Stimulated activated CD8-positive, alpha-beta memory T cell treated with anti-CD3 and anti-CD28 coated beads, Interleukin-4, amount 100 ng/mL, for 4 hours (primary cell): ENCODE measurements at places on chromosomes 1 and 21.

DNA sequence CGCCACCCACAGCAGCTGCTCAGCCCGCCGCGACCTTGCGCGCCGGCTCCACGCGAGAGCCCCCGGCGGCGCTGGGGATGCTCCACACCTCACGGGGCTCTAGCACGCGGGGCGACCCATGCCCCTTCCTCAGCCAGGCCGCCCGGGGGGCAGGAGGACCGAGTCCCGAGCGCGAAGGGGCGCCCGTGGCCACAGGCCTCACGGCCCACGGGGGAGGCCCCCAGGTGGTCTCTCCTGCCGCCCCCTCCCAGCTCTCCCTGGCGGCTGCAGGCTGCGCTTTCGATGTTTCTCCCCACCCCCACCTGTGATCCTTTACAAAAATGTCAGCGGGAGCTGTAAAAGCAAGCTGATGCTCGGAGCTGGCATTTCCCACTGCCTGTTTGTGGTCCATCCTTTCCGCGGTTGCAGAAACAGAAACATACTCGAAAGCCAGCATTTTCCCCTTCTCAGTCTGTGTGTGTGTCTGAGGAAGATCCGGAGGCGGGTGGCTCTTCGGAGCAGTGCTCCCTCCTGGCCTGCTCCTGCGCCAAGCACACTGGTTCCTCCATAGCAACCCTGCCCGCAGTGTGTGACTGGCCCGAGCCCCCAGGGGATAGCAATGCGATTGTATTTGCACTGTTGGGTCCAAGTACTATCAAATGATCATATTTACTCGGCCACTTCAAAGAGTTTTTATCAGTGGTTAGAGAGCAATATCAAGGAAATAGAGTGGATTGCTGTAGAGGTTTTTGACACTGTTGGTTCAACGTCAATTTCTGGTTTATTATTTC is 2.1 kb downstream of the KIF26B start:
- DNase-seq: no peak

DNA sequence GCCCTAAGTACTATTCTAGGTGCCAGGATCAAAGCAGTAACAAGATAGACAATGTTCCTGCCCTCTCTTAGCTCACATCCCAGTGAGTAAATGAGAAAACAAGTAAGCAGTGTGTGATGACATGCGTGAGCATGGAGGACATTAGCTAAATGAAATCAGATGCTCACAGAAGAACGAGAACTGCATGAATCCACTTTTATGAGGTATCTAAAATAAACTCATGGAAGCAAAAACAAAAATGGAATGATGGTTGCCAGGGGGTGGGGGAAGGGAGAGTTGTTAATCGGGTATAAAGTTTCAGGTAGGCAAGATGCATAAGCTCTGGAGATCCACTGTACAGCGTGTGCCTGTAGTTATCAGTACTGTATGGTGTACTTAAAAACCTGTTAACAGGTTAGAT is 195.1 kb downstream of the HHAT start:
- DNase-seq: no peak

- no peak for DNase-seq
These were observed 92.8 kb downstream of the PIK3R3 start for GRCh38 chr1:46039571-46040052.

DNA sequence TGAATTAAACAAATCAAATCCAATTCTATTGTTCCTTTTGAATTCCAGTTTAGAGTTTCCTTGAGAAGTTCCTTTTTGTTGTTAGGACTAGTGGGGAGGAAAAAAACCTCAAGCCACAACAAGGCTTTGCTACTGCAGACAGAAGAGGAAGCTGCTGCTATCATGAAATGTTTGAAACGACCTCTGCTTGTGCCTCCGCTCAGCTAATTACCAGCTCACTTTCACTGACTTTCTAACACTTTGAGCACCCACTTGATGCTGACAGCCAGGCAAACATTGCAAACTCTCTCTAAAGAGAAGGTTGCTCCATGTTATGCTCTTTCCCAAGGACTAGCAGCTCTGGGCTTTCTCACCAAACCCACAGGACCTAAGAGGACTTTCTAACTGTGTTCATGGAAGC is 203.9 kb upstream of the PROX1 start:
- no peak for DNase-seq

- DNase-seq: no peak
These were observed 194.1 kb downstream of the ROR1 start for GRCh38 chr1:63967901-63968300.

GRCh38 chr21:44093761-44094160 is 13.4 kb upstream of the PWP2 start:
- DNase-seq: no peak

GRCh38 chr1:89721351-89721750 is 88.4 kb downstream of the LRRC8C start:
- no peak for DNase-seq

DNA sequence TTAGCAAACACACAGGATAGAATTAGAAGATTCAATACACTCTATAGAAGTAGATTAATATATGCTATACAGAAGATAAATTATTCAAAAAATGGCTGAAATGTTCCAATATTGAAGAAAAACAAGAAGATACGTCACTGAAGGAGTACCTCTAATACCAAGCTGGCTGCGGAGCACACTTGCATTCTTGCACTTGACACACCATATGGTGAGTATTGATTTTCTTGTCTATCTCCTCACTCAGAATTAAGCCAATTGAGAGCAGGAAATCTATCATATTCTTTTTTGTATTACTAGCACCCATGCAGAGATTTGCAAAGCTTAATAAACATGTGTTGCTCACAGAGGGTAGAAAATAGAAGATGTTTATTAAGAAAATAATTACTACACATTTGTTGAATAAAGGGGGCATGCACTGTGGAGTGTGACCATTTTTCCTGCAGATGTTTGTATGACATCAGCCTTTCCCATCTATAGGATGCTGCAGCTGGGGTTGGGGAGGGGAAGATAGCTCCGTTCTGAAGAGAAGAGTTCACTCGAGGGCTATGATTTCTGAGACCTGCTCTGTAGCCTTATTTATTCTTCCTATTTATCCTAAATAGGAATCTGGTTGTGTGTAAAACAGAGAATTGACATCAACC is 318.1 kb downstream of the HHIPL2 start:
- no peak for DNase-seq

GRCh38 chr1:230832476-230832875 is 35.8 kb downstream of the C1orf198 start:
- DNase-seq: no peak

GRCh38 chr1:67843746-67844145 is 10.5 kb upstream of the GNG12 start:
- no peak for DNase-seq

DNA sequence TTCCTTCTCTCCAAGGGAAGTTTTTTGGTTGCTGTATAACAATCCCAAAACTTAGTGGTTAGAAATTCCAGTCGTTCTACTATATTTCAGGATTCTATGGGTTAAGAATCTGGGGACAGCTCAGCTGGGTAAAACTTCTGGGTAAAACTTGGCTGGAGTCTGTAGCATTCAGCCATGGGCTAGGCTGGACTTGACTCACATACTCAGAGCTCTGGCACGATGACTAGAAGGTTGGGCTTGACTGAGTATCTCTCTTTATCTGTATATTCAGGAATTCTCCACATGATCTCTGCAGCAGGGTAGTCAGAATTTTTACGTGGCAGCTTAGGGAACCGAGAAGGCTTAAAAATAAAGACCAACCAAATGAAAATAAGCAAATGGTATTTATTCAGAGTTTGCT is 28.2 kb upstream of the HRNR start:
- no peak for DNase-seq

DNA sequence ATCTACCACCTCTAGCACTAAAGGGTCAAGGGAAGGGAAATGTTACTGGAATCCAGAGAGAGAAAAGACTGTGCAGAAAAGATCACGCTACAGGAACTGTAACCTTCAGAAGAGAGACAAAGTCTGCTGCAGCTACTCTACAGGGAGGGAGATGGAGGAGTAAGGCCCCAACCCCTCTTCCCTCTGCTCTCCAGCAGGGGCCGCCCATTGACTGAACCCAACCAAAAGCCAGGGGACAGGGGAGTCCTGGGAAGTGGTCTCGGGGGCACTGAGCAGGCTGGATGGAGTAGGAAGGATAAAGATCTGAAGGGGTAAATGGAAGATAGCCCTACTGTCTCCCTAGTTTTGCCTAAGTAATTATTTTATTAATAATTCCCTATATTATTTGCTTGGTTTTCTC is 72.8 kb upstream of the NR5A2 start:
- no peak for DNase-seq

DNA sequence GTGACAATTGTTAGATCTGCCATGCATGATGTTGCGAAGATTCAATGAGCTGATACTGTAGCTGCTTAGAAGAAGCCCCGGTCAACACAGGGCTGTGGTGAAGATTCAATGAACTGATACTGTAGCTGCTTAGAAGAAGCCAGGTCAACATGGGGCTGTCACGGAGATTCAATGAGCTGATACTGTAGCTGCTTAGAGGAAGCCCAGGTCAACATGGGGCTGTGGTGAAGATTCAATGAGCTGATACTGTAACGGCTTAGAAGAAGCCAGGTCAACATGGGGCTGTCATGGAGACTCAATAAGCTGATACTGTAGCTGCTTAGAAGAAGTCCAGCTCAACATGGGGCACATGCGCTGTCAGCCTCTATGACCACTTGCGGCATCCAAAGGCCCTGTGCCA is 18.8 kb upstream of the BACE2 start:
- DNase-seq: no peak

- DNase-seq: no peak
These were observed 20.9 kb downstream of the UBIAD1 start for GRCh38 chr1:11293856-11294255.

GRCh38 chr1:225354906-225355305 is 72.9 kb downstream of the LBR start:
- DNase-seq: no peak

DNA sequence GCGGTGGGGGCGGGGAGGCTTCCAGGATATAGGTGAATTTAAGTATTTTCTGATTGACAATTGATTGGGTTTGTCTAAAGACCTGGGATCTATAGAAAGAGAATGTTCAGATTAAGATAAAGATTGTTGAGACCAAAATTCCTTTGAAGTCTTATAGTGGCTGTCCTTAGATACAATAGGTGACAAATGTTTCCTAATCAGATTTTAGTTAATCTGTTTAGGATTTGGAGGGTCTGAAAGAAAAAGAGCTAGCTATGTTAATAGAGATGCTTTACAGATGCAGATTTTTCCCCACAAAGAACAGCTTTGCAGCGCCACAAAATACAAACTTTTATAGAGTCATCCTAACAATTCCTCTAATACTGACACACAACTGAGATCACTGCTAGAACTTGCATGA is 14.6 kb upstream of the EPRS1 start:
- DNase-seq: no peak

GRCh38 chr1:168368131-168368530 is 87.5 kb downstream of the TBX19 start:
- no peak for DNase-seq

GRCh38 chr1:26234644-26235370 is 807 bp downstream of the CEP85 start:
- no peak for DNase-seq

- DNase-seq: no peak
These were observed 30.9 kb upstream of the ANGPTL7 start for GRCh38 chr1:11158291-11158690.

- no peak for DNase-seq
These were observed 581 bp downstream of the EFCAB14 start for GRCh38 chr1:46718340-46718726.

DNA sequence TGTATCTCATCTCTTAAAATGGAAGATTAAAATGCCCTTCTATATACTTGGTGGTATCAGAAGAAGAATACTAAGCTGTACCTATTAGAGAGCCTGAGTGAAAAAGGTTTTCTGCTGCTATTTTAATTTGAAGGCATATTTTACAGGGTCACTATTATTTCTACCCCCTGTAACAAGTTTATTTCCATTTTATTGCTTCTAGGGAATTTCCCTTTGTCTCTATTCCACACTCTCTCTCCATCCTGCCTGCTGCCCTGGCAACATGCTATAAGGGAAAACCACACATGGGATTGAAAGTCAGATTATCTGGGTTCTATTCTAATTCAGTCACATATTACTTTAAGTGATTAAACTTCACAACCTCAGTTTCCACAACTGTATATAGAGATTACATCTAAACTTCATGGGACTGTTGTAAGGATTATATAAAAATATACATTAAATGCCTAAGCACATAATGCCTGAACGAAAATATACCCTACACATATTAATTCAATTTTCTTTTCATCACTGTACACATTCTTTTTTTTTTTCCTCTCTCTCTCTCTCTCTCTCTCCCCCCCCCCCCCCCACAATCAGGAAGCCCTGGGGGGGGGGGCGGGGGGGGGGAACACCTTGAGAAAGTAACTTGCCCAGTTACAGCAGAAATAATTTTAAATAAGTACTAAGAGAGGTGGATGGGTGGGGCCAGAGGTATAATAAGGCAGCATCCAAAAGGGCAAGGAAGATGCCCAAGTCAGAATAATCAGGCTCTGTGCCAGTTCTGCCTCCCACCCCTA is 51.5 kb downstream of the LUZP1 start:
- no peak for DNase-seq
